ENCODE measurements at places on chromosomes 7 and 10.

DNA sequence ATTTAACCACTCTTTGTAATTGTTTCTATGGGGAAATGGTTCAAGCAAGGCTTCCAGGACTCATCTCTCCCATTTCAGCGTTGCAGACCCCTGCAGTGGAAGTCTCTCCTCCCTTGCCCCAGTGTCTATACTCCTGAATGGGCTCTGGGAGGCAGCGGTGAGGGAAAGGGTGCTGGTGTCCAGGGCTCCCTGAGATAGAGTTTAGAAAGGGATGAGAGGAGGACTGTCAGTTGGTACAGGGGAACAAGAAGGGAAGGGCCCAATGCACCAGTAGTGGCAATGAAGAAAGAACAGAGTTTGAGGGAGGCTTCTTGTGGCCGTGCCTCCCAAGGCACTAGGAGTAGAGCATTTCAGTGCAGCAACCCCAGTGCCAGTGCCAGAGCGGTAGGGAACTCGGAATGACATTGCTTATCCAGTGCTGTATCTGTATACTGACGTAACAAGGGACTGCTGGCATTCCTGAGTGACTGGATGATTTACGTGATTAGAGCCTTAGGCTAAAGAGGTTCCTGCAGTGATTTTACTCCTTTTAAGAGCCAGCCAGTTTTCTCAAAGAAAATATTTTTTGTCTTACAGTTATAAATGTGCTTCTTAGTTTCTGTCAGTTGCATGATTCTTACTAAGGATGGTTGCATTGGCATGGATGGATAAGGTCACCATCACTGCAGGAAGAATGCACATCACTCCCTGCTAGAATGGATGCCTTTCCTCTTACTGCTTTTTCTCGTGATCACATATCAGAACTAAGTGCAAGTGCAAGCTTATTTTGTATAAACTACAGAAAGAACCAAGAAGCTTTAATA, 28.0 kb downstream of the PRPF18 start:
- DNase-seq, result no peak

GRCh38 chr7:158544708-158545107, 42.9 kb downstream of the PTPRN2 start:
- DNase-seq, result no peak

DNA sequence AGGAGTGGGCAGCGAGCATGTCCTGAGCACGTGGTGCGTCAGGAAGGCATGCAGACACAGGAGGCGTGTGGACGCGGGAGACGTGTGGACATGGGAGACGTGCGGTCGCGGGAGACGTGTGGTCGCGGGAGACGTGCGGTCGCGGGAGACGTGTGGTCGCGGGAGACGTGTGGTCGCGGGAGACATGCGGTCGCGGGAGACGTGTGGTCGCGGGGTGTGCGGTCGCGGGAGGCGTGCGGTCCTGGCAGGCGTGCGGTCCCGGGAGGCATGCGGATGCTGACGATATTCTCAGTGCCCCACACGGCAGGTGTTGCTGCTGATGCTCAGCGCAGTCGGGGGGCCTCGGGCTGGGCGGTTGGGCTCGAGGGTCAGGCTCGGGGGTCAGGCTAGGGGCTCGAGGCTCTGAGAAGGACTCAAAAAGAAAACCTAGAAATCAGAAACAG, 94.2 kb downstream of the NKX6-2 start:
- DNase-seq, result no peak

GRCh38 chr7:28222636-28223035, 42.0 kb upstream of the JAZF1 start:
- no peak for DNase-seq
